CD4-positive, alpha-beta T cell (primary cell): ENCODE measurements at places on chromosomes 16 and 17. TPM values are rescaled to one million over a fixed set of nuclear protein-coding genes. Genes with fewer than 3 reads are reported as not detected.

Gene CLEC18A
- 1.7 TPM for total RNA-seq

Gene PTRH2
- total RNA-seq, result 6.5 TPM

- no peak for DNase-seq
- no peaks in the 10 kb centered on the region for H3K36me3 ChIP-seq
- H3K27ac ChIP-seq, result no peak overlapping the region
- no peak overlapping the region for H3K4me3 ChIP-seq
Measured at GRCh38 chr16:77816293-77816692, 27.9 kb downstream of the VAT1L start.

Gene KRTAP2-3
- total RNA-seq, result not detected

GRCh38 chr16:56422896-56423441, 2.4 kb downstream of the AMFR start:
- no peaks in the 10 kb centered on the region for H3K36me3 ChIP-seq
- H3K27ac ChIP-seq, result no peak overlapping the region
- DNase-seq, result no peak
- H3K4me1 ChIP-seq, result peaks cover 21% of the 10 kb centered on the region

DNA sequence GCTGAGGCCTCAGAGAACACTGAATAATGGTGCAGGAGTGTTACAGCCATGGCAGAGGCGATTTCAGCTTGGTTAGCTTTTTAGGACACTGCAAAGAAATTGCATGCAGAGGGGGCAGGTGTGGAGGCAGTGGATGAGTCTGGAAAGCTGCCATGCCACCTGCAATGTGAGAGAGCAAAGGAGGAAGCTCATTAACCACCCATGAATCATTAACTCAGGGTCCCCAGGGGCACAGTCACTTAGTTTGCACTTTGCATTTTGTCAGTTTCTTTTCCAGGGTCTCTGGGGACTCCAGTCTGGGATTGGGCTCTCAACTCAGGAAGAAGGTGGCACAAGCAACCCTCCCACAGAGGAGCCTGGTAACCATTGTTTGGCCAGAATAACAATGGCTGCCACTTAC, 132.9 kb downstream of the USP31 start:
- H3K27me3 ChIP-seq, result peaks cover 5% of the 10 kb centered on the region
- H3K4me3 ChIP-seq, result no peak overlapping the region
- H3K36me3 ChIP-seq, result no peaks in the 10 kb centered on the region
- H3K4me1 ChIP-seq, result no peaks in the 10 kb centered on the region
- DNase-seq, result no peak
- H3K27ac ChIP-seq, result no peak overlapping the region

DNA sequence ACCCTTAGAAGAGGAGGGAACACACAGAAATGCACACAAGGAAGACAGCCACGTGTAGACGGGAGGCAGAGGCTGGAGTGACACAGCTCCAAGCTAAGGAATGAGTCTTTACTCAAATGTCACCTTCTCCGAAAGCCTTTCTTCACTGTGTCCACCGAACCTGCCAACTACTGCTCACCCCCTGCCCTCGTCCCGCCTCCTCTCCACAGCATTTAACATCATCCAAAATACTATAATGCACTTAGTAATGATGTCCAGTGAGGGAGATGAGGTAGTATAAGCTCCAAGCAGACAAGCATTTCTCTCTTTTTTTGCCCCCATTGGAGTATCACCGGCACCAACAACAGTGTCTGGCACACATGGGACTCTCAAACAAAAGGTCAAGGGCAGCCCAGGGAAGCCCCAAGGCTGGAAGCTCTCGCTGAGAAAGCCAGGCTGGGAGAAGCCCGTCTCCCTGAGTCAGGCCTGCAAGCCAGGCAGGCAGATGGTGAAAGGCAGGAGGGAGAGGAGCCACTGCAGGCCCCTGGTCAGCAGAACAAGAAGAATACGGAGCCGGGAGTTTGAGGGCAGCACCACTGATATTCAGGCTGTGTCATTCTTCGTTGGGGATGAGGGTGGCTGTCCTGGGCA, 25.9 kb downstream of the ZFHX3 start:
- DNase-seq, result no peak
- H3K36me3 ChIP-seq, result no peaks in the 10 kb centered on the region
- H3K4me1 ChIP-seq, result no peaks in the 10 kb centered on the region
- H3K27me3 ChIP-seq, result no peaks in the 10 kb centered on the region

- H3K27ac ChIP-seq, result no peak overlapping the region
- H3K4me1 ChIP-seq, result no peaks in the 10 kb centered on the region
- H3K27me3 ChIP-seq, result no peaks in the 10 kb centered on the region
- no peak for DNase-seq
- no peak overlapping the region for H3K4me3 ChIP-seq
- H3K36me3 ChIP-seq, result peaks cover 56% of the 10 kb centered on the region
Measured at GRCh38 chr17:2433696-2434095, 32.8 kb upstream of the MNT start.

- H3K36me3 ChIP-seq, result no peaks in the 10 kb centered on the region
- H3K27ac ChIP-seq, result no peak overlapping the region
- DNase-seq, result no peak
- H3K4me1 ChIP-seq, result no peaks in the 10 kb centered on the region
Measured at GRCh38 chr16:48862087-48862532, 252.1 kb upstream of the N4BP1 start.

Gene CALCOCO2
- total RNA-seq, result 142 TPM

GRCh38 chr16:90033387-90033786, 14.1 kb upstream of the DBNDD1 start:
- no peak overlapping the region for H3K4me3 ChIP-seq
- no peak overlapping the region for H3K27ac ChIP-seq
- peaks cover 19% of the 10 kb centered on the region for H3K36me3 ChIP-seq
- H3K27me3 ChIP-seq, result no peaks in the 10 kb centered on the region
- DNase-seq, result no peak

- DNase-seq, result no peak
- no peaks in the 10 kb centered on the region for H3K36me3 ChIP-seq
- no peaks in the 10 kb centered on the region for H3K27me3 ChIP-seq
- H3K27ac ChIP-seq, result no peak overlapping the region
- no peaks in the 10 kb centered on the region for H3K4me1 ChIP-seq
Measured at GRCh38 chr16:81818568-81818896, 39.4 kb downstream of the PLCG2 start.

Gene QPRT
- 0.45 TPM for total RNA-seq

Gene HSD17B1
- total RNA-seq, result 0.81 TPM

- no peak overlapping the region for H3K27ac ChIP-seq
- no peaks in the 10 kb centered on the region for H3K27me3 ChIP-seq
- peaks cover 55% of the 10 kb centered on the region for H3K4me1 ChIP-seq
- no peak for DNase-seq
- H3K4me3 ChIP-seq, result no peak overlapping the region
Measured at GRCh38 chr17:82305727-82306300, 11.6 kb downstream of the CD7 start.

Gene DUSP14
- 4.4 TPM for total RNA-seq

Gene CDH5
- total RNA-seq, result not detected
